AG08396 (cell line): ENCODE measurements at places on chromosomes 3 and 15.
A peak's percentile ranks its signal among the peaks of the same experiment; 100 is the strongest.

- DNase-seq = peak; percentile 96
Measured at GRCh38 chr15:59372352-59373211, at the start of gene MYO1E. Gene MYO1E, minus strand, starts transcription at chr15:59372871. Its CDS starts 371 bp downstream, at chr15:59372500.

GRCh38 chr15:38610748-38611147, 46.1 kb upstream of the RASGRP1 start:
- DNase-seq = no peak

DNA sequence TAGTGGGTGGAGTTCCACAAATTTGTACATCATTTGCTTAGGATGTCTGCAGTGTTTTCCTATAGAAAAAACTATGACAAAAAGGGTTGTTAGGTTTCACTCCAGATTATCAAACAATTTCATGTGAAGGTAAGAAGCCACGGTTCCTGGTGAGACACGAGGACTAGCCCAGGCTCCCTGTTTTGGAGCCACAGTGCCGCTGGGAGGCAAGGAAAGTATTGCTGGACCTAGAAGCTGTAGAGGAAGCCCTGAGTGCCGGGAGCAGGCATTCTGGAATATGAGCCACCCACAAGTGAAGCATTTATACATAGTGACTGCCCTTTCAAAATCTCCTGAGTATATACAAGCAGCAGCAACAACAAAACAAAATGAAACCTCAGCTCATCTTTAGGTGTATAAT, 142.0 kb downstream of the GABRB3 start:
- DNase-seq = no peak

- peak; percentile 37 for DNase-seq
Measured at GRCh38 chr3:196287090-196287439, 461 bp downstream of the PCYT1A start.

DNA sequence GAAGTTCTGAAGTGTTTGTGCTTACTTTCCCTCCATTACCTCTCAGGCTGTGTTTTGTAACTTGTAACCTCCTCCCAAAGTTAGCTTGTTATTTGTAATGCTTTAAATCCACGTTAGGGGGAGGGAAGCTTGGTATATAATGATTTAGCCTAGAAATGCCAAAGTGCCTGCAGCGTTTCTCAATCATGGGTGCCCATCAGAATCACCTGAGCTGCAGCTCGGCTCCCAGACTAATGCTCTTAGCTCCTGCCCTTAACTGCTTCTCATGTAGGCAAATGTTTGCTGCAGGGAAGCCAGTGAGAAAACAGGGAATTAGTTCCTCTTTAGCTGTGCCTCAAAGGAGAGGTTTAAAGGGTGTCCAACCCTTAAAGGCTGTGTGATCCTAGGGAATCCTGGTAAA, 219.2 kb upstream of the NAALADL2 start:
- DNase-seq = no peak

DNA sequence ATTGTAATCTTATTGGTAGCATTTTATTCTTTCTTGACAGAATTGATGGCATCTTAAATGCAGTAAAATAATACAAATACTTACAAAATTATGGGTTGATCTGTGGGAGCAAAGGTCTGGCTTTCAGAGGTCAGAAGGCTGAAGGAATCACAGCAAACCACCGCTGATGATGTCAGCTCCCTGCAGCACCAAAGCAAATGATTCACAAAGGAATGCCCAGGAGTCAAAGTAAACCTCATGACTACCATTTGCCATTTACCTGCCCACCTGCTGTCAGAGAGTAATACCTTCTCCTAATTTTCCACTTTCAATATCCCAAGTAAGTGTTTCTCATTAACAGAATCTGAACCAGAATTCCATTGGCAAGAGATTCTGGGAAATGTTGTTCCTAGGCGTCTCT, 46.1 kb downstream of the CPA3 start:
- DNase-seq = no peak

DNA sequence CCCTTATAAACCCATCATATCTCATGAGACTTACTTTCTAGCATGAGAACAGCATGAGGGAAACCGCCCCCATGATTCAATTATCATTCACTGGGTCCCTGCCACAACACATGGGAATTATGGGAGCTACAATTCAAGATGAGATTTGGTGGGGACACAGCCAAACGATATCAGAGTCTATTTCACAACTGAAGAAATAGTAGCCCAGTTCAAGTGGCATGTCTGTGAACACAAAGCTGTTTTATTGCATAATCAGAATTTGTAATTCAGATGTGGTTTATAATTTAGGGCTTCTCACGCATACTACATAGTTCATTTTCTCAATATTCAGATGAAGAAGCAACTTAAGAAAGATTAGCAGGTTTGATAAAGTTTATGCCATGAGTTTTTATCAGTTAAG, 1188.0 kb upstream of the ALCAM start:
- DNase-seq = no peak

- DNase-seq = no peak
Measured at GRCh38 chr15:32781781-32782180, 64.0 kb downstream of the GREM1 start.

GRCh38 chr3:177307391-177307790, 110.1 kb upstream of the TBL1XR1 start:
- no peak for DNase-seq

DNA sequence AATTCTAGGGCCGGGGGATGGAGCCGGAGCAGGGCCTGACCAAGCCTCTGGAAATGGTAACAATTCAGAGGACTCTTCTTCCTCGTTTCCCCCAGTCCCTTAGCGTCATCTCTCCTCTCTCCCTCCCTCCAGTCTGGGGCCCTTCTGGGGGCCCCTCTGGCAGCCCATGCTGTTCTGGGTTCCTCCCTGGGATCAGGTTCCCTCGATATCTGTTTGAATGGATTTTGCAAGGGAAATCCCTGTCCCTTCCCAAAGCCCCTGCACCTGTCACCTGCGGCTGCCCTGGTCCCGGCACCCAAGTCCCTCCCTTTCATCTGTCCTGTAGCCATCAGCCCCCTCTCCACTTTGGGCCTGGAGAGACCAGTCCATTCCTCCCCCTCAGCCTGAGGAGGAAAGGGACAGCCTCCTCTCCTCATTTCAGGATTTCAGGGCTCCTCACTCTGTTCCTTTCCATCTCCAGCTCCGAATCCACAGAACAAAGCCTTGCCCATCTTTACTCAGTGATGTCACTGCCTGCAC, 1.7 kb upstream of the PLCB2 start:
- no peak for DNase-seq

GRCh38 chr15:73872346-73872745, 1.0 kb upstream of the TBC1D21 start:
- no peak for DNase-seq

- DNase-seq = no peak
Measured at GRCh38 chr3:69201658-69202057, 79.3 kb upstream of the LMOD3 start.

GRCh38 chr3:59766200-59766872, 716.5 kb upstream of the CFAP20DC start:
- peak; percentile 29 for DNase-seq

DNA sequence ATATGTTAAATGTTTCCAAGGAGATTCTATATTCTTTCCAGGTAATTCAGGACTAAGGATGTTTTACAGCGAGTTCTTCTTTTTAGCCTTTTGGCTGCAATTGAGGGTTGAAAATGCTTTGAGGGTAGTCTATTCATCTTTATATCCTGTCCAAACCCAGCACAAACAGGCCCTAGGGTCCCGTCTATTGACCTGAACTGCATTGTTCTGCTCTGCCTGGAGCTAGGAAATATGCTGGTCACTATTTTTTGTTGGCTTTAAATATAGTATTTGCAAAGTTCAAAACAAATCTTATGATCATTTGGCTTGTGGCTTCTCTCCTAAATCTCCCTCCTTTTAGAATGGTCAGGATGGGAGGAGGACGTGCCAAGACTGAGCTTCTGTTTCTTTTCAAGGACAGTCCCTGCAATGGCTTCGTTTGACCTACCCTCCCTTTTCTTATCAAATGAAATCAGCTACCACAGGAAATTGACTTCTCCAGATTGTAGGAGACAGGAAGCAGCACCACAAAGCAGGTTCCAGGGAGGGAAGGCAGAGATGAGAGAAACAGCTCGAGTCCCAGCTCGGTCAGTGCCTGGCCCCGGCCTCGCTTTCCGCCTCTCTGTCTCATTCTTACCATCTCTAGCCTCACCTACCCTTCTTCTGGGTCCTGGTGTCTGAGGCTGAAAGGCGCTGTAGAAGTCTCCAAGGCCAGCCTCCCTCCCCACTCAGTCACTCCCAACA, 27.6 kb upstream of the NRROS start:
- DNase-seq = no peak

- no peak for DNase-seq
Measured at GRCh38 chr3:1272546-1273265, 179.9 kb downstream of the CNTN6 start.

DNA sequence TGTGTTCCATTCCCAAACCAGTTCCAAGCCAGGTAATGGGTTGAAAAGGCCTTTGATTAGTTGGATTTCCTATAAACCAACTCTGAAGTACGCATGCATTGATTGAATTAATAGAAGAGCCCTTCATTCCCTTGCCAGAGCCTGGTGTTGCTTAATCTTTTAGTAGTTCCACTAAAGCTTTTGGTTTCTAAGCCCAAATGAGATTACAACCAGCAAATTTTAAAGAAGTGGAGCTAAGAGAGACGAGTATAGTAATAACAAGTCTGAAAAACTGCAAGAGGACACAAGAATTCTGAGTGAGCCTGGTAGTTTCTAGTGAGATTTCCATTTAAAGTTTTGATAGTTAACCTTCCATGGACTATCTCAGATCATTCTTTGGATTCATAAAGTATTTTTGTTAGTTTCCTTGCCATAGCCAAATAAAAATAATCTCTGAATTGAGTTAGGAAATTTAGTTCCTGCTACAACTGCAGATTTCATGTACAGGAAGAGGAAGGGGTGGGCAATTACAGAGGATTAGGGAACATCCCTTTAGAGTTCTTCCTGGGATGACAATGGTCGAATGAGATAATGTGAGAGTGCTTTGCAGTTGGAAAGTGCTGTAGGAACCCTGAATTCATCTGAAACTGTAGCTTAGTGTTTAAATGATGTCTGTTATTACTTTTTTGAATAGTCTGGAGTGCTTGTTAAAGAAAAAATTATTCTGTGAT, 136.8 kb downstream of the FNDC3B start:
- no peak for DNase-seq

GRCh38 chr3:192747746-192748145, 20.4 kb upstream of the FGF12 start:
- DNase-seq = no peak

DNA sequence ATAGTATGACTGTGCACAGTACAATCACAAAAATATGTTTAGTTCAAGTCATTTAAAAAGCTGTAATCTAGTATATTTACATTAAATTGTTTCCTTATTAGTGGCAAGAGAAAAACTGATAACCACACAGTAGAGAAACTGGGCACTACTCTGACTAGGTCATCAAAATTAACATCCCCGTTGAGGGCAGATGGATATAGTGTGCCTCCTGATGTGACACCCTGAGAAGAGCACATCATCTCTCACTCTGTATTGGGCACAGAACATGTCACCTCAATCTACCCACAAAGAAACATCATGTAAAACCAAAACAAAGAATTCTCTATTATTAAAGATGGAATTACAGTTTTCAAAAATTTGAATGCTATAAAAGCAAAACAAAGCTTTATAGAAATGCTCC, 221.9 kb upstream of the NANOGP8 start:
- no peak for DNase-seq

- no peak for DNase-seq
Measured at GRCh38 chr3:139465636-139466035, 10.7 kb downstream of the RBP2 start.

- DNase-seq = no peak
Measured at GRCh38 chr3:16917256-16917935, 32.6 kb downstream of the PLCL2 start.

- DNase-seq = no peak
Measured at GRCh38 chr3:186849374-186849975, 7.0 kb downstream of the ADIPOQ start.

GRCh38 chr15:74826921-74827320, 494 bp downstream of the CPLX3 start:
- no peak for DNase-seq

GRCh38 chr3:122890077-122890719, 95.3 kb downstream of the SLC49A4 start:
- peak; percentile 48 for DNase-seq

GRCh38 chr3:106176734-106177133, 307.9 kb upstream of the CBLB start:
- DNase-seq = peak; percentile 3
